Cerebellar nuclear complex (tissue), 1 donor: ENCODE measurements at places on chromosomes 16 and 17.

- no peak for DNase-seq
These were observed 44.1 kb downstream of the GTF3C1 start for GRCh38 chr16:27505297-27506236.

DNA sequence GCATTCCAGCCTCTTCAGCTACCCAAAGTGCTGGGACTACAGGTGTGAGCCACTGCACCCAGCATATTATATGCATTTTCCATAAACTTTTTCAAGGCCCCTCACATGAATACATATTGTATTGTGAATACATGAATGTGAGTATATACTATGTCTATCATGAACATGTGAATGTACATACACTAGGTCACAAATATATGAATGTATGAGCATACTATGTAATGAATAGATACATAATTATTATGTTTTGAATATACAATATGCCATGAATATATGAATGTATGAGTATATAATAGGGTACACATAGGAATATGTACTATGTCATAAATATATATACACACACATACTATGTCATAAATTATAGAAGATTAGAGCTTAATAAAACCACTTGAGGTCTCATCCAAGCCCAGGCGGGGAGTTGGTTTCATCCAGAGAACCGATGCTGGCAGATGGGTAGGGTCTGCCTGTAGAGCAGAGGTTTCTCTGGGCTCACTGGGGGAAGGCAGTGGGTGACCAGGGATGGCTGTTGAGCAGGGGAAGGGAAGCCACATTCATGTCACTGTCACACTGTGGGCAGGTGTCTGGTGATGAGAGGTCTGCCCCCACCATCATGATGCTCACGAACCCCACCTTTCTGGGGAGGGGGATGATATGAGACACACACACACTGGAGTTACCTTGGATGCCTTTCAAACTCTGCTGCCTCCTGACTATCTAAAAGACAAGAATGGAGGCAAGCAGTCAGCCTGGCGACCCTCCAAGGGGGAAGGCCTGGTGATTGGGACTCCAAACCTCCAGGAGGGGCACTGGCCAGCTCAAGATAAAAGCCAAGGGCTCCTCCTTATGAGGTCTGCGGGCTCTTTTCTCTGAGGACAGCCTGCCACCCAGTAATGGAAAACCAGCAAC is 7.3 kb downstream of the C16orf95 start:
- DNase-seq: no peak

DNA sequence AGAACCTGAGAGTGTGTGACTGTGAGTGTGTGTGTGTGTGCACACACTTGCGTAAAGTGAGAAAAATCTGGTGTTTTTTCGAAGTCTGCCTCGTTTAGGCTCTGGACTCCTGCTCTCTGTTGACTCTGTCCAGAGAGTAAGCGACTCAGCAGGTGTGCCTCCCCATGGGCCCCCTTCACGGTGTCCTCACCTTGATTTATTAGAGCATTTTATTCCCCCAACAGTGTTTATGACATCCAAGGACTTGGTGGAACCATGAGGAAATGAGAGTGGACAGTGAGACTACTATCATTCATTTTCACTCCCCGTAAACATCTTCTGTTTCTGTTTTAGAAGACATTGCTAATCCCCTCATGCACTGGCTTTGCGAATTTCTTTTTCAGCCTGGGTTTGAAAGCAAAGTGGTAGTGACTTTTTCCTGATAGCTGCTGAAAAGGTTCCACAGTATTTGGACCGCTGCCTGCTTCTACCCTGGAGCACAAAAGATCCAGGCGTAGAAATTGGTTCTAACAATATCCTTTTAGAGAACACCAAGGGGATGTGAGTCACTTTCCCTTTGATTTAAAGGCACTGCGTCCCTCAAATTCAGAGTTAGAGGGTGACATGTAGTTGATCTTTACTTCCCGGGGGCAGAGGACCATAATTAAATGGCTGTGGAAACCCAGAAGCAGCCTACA is 218.2 kb downstream of the WWOX start:
- no peak for DNase-seq

DNA sequence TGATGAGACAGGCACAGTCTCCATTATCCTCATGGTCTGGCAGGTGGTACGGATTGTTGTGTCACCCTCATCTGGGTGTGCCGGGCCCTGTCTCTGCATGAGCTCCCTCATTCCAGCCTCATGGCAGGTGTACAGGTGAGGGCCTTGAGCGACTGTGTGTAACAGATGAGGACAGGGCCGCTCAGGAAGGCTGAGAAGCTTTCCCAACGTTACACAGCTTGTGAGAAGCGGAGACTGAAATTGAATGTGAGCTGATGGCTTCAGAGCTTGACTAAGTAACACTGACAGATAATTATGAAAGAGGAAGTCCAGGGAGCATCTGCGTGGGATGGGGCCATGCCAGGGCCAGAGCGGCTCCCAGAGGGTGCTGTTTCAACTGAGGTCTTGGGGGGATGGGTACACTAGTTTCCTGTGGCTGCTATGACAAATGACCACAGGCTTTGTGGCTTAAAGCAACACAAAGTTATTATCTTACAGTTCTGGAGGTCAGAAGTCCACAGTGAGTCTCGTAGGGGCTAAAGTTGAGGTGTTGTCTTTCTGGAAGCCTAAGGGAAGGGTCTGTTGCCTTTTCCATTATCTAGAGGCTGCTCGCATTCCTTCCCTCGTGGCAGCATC is 36.7 kb downstream of the CMIP start:
- no peak for DNase-seq

GRCh38 chr16:28610595-28611191 is 849 bp upstream of the SULT1A1 start:
- no peak for DNase-seq

GRCh38 chr17:44233582-44233981 is 14.1 kb upstream of the UBTF start:
- no peak for DNase-seq

- DNase-seq: no peak
These were observed 25.2 kb downstream of the KLHL36 start for GRCh38 chr16:84673561-84673960.

GRCh38 chr16:84740596-84741116 is 40.9 kb downstream of the USP10 start:
- DNase-seq: no peak

DNA sequence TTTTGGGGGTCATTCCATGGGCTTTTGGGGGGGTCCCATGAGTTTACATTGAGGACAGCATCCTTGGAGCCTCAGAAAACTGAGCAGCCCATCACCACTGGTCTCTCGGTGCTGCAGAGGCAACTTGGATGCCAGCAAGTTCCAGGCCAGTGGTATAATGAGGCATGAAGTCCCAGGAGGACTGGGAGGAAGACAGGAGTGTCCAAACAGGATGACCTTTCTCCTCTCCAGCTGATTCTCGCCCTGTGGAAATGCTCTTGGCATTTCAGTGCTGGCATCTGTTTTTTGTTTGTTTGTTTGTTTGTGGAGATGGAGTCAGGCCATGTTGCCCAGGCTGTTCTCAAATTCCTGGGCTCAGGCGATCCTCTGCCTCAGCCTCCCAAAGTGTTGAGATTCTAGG is 347.6 kb downstream of the SNX29 start:
- no peak for DNase-seq

GRCh38 chr17:16987830-16988601 is 16.1 kb upstream of the TNFRSF13B start:
- no peak for DNase-seq

GRCh38 chr17:63477480-63478440 is 899 bp downstream of the ACE start:
- no peak for DNase-seq

- DNase-seq: no peak
These were observed 21.6 kb downstream of the EMC8 start for GRCh38 chr16:85777583-85778310.

DNA sequence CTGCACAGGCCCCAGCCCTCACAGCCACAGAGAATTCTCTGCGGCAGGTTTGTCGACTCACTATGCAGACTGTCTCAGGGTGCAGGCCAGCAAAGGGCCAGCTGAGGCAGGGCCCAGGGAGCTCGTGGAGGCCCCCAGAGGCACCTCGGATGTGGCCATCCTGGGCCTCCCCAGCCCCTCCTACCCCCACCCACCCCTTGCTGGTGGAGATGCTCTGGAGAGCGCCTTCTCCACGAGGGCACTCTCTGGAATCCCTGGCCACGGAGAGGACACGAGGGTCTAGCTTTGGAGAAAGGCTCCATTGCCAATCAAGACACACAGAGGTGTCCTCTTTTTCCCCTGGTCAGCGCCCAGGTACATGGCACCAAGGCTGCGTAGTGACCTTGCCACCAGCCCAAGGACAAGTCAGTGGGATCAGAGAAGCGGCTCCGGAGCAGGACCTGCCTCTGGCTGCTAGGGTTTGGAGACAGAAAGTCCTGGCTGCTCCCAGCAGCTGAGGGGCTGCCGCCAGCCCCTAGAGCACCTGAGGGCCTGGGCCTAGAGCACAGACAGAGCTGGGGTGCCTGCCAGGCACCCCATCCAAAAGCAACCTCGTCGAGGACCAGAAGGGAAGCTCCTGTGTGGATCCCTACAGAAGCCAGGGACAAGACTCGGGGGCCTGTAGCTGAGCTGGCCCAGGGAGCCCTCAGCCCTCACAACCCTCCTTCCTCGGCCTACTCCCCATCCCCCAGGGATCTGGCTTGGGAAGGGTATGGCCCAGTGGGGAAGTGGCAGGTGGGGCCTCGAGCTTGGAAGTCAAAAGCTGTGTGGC is 18.7 kb downstream of the ARL2BP start:
- no peak for DNase-seq

DNA sequence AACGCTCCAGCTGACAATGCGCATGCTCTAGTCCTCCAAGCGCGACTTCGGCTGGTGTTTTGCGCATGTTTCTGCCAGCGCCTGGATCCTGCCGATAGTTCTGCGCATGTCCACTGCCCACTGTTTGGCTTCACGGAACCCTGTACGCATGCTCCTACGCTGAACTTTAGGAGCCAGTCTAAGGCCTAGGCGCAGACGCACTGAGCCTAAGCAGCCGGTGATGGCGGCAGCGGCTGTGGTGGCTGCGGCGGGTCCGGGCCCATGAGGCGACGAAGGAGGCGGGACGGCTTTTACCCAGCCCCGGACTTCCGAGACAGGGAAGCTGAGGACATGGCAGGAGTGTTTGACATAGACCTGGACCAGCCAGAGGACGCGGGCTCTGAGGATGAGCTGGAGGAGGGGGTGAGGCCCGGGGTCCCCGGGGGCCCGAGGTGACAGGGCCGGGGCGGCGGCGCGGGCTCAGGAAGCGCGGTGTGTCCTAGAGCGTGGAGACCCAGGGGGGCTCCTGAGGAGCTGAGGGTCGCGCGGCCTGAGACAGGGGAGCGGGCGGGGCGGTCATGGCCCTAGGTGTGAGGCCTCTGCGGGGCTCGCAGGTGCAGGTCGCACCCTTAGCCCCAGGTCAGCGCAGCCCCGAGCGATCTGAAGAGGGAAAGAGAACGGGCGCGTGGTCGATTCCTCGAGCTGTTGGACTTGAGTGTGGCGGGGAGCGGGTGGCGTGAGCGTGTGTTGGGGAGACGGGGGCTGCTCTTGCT is at the start of the genes RPS6KB1 and TUBD1:
RPS6KB1 (plus strand) TSS at position 198 of the 752 bp plus-strand sequence; CDS start at position 262, 64 bp downstream.
TUBD1 (minus strand) TSS at position 20 of the 752 bp plus-strand sequence. CDS start 1,941 bp downstream, outside the sequence.
- DNase-seq: no peak

GRCh38 chr17:79332011-79332554 is 257.5 kb downstream of the ENGASE start:
- no peak for DNase-seq

GRCh38 chr16:85610446-85611193 is 2.5 kb upstream of the GSE1 start:
- DNase-seq: peak; percentile 61

DNA sequence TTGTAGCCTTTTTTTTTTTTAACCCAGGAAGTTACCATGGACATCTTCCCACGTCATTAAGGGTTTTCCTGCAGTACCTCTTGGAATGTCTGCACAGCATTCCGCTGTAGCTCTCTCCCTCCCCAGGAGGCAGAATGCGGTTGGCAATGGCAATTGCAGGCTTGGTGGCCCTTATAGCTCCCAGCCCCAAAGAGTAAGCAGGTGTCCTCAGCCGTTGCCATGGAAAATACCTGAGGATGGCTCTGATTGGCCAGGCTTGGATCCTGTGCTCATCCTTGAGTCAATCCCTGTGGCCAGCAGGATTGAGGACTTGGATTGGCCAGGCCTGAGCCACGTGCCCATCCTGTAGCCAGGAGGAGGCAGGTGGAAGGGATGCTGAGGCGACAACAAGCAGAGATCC is 15.5 kb upstream of the TIMP2 start:
- no peak for DNase-seq

DNA sequence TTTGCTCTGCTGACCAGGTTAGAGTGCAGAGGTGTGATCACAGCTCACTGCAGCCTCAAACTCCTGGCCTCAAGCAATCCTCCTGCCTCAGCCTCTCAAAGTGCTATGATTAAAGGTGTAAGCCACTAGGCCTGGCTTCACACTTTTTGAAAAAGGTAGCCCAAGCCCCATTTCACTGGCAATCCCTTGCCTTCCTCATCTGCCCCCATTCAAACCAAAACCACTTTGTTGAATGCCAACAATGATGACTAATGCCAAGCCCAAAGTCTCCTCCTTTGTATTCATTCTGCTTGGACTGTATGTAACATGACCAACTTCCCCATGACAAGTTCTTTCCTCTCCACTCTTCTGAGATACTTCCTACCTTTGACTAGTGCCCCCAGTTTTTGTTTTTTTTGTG is 33.1 kb downstream of the N4BP1 start:
- no peak for DNase-seq

DNA sequence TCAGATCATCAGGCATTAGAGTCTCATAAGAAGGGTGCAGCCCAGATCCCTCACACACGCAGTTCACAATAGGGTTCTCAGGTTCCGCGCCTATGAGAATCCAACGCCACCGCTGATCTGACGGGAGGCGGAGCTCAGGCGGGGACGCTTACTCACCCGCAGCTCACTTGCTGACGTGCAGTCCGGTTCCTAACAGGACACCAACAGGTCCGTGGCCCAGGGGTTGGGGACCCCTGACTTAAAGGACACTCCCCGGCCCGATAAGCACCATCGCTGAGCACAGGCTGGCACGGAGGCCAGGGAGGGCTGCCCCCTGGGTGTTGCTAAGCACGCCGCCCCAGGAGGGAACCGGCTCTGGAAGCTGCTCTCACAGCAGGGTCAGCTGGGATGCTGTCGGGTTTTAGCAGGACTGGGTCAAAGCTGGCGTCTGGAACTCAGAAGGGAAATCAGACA is 30.1 kb upstream of the BAHCC1 start:
- no peak for DNase-seq

GRCh38 chr16:73268366-73268993 is 220.6 kb upstream of the ZFHX3 start:
- no peak for DNase-seq

GRCh38 chr16:30724641-30725417 is 23.4 kb upstream of the PHKG2 start:
- no peak for DNase-seq

DNA sequence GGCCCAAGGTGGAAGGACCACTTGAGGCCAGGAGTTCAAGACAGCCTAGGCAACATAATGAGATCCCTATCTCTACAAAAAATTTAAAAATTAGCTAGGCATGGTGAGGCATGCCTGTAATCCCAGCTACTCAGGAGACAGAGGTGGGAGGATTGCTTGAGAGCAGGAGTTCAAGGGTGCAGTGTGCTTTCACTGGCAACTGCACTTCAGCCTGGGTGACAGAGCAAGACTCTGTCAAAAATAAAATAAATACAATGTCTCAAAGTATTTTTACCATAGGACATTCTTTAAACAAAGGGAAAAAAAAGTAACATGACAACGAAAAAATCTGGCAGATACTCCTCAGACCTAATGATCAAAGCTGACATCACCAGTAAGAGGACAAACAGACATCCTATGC is 72.6 kb downstream of the FBXL20 start:
- DNase-seq: no peak
